ENCODE measurements at places on chromosomes 1 and 21. TPM values are rescaled to one million over a fixed set of nuclear protein-coding genes. Genes with fewer than 3 reads are reported as not detected.

The RHBDL2 gene
- 0.16 TPM for polyA plus RNA-seq

The LYPD8 gene
- not detected for polyA plus RNA-seq

GRCh38 chr1:6745073-6745472 lies 40.2 kb upstream of the CAMTA1 start:
- DNase-seq: no peak

The A3GALT2 gene
- not detected for polyA plus RNA-seq

The SELENBP1 gene
- polyA plus RNA-seq: 12.7 TPM

Data from psoas muscle (tissue), 8 donors.